ENCODE measurements at places on chromosomes 11 and 22.

- DNase-seq, result no peak
Observed at GRCh38 chr11:122524898-122525297, 130.6 kb upstream of the UBASH3B start.

DNA sequence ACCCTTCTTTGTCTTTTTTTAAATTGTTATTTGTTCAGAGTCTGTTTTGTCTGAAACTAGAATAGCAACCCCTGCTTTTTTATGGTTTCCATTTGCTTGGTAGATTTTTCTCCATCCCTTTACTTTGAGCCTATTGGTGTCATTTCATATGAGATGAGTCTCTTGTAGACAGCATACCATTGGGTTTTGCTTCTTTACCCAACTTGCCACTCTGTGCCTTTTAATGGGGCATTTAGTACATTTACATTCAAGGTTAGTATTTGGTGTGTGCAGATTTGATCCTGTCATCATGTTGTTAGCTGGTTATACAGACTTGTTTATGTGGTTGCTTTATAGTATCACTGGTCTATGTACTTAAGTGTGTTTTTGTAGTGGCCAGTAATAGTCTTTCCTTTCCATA is 28.0 kb downstream of the CCDC15 start:
- DNase-seq, result no peak

GRCh38 chr11:69391192-69392103 is 90.0 kb upstream of the LINC01488 start:
- DNase-seq, result no peak

DNA sequence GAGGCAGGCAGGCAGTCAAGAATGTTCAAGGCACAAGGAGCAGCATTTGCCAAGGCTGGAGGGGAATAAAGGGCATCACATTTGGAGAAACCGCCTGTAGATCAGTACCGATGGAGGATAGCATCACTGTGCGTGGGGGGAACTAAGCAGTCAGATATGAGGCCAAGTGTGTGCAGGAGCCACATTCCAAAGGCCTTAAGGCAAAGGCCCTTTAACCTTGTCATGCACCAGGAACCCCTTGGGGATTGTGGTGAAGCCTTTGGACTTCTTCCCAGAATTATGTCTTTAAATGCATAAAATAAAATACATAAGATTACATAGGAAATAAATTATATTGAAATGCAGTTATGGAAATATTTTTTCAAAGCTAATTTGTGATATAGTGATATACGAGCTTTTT is 532.1 kb downstream of the BUD13 start:
- no peak for DNase-seq

GRCh38 chr11:47132490-47132889 is 44.2 kb downstream of the ARFGAP2 start:
- no peak for DNase-seq

- no peak for DNase-seq
Observed at GRCh38 chr22:38482662-38483308, 14.9 kb downstream of the KDELR3 start.

All from activated CD4-positive, alpha-beta T cell treated with anti-CD3 and anti-CD28 coated beads, Interleukin-2, Interleukin-6, amounts not matched to agents 100 ng/mL and 50 ng/mL, durations not matched to agents 16 hours and 8 hours (primary cell).